ENCODE measurements at places on chromosomes 2 and 18.

DNA sequence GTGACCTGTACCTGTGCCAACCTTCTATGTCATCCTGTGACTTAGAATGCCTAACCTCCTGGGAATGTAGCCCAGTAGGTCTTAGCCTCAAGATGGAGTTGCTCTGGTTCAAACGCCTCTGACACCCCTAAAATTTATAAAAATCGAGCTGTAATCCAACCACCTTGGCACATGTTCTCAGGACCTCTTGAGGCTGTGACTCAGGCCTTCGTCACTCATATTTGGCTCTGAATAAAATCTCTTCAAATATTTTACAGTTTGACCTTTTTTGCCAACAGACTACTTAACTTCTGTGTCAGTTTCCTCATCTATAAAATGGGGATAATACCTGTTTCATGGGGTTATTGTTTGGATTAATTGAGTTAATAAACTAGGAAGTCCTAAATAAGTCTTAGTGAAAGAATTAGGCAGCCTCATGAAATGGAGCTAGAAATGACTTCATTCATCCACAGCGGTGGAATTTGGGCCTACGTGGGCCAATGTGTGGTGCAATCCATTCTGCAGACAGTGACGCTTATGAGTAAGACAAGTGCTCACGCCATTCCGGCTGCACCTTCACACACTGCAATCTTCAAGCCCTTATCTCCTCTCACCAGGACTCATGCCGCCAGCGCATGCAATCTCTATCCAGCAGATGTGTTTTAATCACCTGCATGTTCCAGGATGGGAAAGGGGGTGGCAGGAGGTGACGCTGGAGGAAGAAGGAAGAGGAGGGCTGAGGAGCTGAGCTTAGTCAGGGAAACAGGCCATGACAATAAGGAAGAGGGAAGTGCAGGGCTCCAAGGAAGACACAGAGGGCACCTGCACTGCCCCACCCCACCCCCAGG is 2.0 kb upstream of the UBE2F start:
- DNase-seq: peak; percentile 25

- no peak for DNase-seq
Observed at GRCh38 chr2:158512323-158512722, 55.6 kb downstream of the PKP4 start.

GRCh38 chr2:187876554-187876953 is 322.3 kb upstream of the TFPI start:
- DNase-seq: no peak

GRCh38 chr2:95379371-95379831 is 23.1 kb upstream of the FAHD2A start:
- DNase-seq: no peak

GRCh38 chr2:149261692-149262091 is 68.7 kb upstream of the LYPD6 start:
- DNase-seq: no peak

Measured in EH (cell line).